AG04449 (cell line): ENCODE measurements at places on chromosomes 16 and 17.

GRCh38 chr17:62910277-62910676 lies 55.8 kb upstream of the TANC2 start:
- DNase-seq: no peak

DNA sequence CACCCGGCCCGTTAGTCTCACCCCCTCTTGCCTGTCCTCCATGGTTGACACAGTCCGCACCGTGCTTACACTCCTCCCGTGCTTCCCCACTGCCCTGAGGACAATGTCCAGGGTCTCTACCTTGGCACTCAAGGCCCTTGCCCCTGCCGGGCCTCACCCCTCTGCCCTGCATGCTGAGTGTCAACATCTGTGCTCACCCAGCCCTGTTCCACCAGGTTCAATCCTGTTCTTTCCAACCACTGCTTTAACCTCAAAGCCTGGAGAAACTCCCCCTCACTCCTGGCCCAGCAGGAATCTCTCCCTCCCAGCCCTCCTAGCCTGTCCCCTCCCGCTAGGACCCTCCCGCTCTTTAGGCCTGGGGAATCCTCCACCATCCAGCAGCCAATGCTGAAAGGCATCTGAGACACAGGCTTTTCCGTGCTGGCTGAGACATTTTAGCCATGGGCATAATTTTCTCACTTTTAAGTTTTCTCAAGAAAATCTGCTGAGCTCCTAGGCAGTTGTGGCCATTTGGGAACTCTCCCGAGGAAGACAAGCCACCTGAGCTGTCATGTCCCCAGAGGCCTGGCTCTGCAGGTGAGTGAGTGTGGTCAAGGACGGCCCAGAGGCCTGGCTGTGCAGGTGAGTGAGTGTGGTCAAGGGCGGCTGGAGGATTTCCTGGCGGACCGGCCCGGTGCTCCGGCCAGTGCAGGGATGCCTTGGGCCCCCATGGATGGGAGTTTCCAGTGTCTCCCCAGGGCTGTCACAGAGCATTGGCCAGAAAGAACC lies 10.8 kb upstream of the P2RX1 start:
- DNase-seq: no peak

DNA sequence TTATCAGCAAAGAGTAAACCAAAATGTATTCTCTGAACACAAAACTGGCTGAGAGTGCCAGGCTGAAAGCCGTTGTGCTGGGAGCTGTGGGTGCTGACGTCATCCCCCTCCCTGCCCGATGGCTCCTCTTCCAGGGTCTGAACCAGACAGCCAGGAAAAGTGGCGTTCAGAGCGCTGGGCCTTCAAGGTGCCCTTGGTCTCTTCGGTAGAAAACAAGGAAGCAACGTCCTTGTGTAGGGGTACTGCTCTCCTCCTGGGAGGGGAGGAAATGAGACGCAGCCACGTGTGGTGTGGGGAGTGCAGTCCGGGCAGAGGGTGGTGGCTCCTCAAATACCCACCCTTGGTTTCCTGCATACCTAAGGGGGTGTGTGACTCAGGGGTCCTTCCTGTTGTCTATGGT lies 394.7 kb downstream of the SEC14L1 start:
- DNase-seq: no peak

DNA sequence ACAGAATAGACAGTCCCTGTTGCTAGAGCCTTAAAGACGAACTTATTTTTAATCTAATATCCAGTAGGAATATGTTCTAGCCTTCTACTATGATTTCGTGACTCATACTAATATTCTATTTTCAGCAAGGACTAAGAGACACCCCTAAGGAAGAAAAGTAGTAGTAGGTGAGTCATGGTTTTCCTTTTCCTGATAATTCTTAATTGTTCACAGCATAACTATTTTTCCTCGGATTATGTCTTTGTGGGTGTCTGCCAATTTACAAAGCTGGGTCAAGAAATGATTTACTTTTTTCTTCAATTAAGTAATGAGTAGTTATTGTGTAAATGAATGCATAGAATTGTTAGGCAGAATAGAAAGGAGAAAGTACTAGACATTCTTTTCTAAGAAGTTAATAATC lies 292.2 kb downstream of the TOX3 start:
- no peak for DNase-seq

GRCh38 chr17:72264682-72265405 lies 144.0 kb downstream of the SOX9 start:
- DNase-seq: no peak

GRCh38 chr16:14302031-14302398 lies 230.9 kb downstream of the MRTFB start:
- DNase-seq: no peak

GRCh38 chr17:57256708-57257112 lies 387 bp downstream of the MSI2 start:
- DNase-seq: no peak

GRCh38 chr16:7140899-7141298 lies 191.7 kb upstream of the RBFOX1 start:
- no peak for DNase-seq

GRCh38 chr17:64403881-64404460 lies 13.3 kb upstream of the PECAM1 start:
- DNase-seq: no peak

DNA sequence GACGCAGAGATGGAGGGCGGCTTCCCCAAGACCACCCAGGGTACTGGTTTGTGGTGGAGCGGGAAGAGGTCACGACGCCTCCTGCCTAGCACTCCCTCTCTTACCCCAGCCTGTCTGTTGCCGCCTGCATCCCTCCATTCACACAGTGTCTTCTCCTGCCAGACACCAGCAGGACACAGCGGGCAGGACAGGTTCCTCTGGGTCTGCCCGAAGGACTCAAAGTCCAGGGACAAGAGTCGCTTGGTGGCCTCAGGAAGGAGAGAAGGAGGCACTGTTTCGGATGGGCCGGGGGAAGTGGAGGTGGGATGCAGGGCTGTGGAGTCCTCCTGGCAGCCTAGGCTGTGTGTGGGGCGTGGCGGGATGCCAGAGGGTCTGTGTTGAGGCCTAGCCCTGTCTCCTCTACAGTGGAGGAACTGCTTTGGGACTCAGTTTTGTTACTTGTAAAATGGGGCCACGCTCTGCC lies 19.6 kb upstream of the TNS4 start:
- no peak for DNase-seq

- DNase-seq: peak; percentile 70
These were observed 17.6 kb downstream of the ZNF213 start for GRCh38 chr16:3152277-3152990.

DNA sequence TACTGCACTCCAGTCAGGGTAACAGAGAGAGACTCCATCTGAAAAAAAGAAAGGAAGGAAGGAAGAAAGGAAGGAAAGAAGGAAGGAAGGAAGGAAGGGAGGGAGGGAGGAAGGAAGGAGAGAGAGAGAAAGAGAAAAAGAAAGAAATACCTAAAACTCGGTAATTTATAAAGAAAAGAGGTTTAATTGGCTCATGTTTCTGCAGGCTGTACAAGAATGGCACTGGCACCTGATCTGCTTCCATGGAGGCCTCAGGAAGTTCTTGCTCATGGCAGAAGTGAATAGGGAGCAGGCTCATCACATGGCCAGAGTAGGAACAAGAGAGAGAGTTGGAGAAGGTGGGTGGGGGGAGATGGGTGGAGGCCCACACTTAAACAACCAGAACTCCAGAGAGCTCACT lies 215.2 kb upstream of the IRX3 start:
- no peak for DNase-seq

DNA sequence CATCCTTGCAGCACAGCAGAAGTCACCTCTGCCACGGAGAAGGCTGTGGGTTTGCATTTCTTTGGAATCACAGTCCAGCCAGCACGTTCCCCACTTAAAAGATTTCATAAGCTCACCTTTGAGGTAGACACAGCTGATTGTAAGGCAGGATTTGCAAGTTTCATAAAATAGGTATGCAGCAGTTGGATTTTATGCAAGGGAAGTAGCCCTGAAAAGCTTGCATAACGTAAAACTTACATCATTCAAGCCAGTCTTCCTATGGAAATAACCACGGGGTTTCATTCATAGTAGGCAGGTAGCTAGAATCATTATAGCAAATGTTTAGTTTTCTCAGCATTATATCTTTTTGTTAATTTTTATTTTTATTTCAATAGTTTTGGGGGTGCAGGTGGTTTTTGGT lies 49.8 kb upstream of the ARHGAP44 start:
- DNase-seq: no peak

- DNase-seq: no peak
These were observed 9.0 kb downstream of the GGA2 start for GRCh38 chr16:23501291-23501690.

- no peak for DNase-seq
These were observed 26.2 kb downstream of the TNFRSF13B start for GRCh38 chr17:16945663-16946218.

GRCh38 chr17:64968652-64969501 lies 49.6 kb upstream of the LRRC37A3 start:
- DNase-seq: no peak

DNA sequence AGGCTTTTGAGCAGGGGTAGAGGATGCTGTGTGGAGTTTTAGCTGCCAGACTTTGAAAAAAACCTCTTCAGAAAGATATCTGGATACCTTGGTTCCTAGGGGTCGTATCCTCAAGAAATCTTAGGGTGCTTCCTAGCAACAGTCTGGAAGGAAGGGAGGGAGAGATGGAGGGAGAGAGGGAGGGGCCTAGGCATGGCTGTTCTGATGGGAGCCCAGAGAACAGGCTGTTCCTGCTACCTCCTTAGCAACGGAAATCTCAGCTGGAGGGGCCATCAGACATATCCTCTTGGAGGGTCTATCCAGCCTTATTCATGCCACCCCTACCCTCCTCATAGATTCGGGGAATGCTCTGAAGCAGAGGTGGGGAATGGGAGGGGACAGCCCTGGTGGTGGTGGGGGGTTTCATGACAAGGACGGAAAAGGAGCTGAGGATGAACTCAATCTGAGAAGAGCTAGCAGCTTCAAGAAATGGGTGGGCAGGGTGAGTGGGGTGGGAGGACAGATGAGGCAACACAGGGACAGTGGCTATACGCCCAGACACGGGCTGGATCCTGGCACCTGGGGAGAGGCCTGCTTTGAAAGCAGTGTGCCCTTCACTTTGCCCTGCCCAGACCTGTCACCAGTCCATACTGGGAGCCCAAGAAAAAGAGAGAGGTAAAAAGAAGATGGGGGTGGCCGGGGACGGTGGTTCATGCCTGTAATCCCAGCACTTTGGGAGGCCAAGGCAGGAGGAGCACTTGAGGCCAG lies 2.9 kb upstream of the THRA start:
- no peak for DNase-seq

DNA sequence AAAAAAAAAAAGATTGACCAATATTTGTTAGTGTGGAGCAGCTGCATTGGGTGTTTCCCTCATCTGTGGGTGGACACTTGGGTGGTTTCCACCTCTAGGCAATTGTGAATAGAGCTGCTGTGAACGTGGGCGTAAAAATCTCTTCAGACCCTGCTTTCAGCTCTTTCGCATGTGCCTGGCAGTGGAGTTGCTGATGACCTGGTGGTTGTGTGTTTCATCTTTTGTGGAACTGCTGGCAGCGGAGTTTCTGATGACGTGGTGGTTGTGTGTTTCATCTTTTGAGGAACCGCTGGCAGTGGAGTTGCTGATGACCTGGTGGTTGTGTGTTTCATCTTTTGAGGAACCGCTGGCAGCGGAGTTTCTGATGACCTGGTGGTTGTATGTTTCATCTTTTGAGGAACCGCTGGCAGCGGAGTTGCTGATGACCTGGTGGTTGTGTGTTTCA lies 21.4 kb downstream of the ZC3H18 start:
- DNase-seq: no peak

DNA sequence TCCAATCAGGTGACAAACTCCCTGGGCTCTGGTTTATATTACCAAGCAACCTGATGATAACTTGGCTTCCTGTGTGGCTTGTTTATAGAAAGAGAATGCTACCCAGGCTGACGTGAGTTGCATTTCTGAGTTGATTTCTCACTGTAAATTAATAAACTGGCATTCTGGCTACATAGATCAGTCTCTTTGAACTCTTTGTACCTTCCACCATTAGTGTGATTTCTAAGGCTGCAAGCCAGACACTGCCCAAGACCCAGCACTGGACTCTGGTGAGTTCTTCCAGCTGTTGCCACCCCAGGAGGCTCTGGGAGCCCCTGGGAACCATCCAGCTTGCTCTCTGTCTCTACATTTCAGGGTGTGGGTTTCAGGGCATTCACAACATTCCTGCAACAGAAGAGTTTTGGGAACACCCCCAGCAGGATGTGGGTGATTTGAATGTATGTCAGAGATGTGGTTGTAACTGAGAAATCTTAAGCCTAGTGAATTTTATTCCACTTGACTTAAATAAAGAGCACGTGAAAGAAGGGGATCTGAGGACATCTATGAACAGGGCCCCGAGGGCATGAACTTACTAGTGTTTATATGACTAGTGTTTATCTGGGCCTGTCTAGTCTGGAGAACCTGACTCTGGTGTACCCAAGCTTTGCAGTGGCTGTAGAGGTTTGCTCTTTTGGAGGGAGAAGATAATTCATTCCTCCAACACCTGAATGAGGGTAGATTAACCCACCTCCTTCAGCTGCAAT lies 30.3 kb upstream of the LRRC37A start:
- peak; percentile 73 for DNase-seq

GRCh38 chr16:27351989-27352388 lies 38.2 kb downstream of the IL4R start:
- no peak for DNase-seq

DNA sequence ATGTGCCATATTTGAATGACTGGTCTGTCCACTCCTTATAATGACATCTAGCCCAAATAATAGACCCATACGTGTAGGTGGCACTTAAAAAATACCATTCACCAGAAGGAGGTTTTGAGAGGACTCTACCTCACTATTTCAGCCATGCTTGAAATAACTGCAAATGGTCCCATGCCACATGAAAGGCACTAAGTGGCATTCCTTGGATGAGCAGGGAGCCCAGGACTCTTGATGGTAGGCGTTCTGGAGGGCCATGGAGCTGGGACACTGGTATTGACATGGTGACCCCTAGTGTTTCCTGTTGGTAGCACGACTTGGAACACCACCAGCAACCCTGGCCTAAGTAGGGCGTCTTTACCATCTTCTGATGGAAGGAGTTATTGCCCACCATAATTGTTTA lies 148.7 kb upstream of the ZFHX3 start:
- DNase-seq: no peak

DNA sequence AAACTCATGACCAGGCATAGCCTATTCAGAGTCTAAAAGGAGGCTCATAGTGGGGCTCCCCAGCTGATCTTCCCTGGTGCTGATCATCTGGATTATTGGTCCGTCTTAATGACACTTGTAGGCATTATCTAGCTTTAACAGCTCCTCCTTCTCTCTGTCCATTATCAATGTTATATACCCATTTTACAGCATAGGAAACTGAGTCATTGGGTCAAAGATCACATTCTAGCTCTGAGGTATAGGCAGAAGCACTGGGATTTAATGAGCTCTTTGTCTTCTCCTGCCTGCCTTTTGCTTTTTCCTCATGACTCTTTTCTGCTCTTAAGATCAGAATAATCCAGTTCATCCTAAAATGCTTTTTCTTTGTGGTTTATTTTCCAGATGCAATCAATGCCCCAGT lies 756 bp downstream of the CCL2 start:
- no peak for DNase-seq
